ENCODE measurements at places on chromosomes 7 and 10. TPM values are rescaled to one million over a fixed set of nuclear protein-coding genes. Genes with fewer than 3 reads are reported as not detected.

The SPDYE11 gene
- not detected for total RNA-seq

The ATOH7 gene
- 0.25 TPM for total RNA-seq

The COA1 gene
- 19.2 TPM for total RNA-seq

The WDFY4 gene
- 2.5 TPM for total RNA-seq

The CD36 gene
- 54.1 TPM for total RNA-seq

The TMEM213 gene
- total RNA-seq, result not detected

Data from right lobe of liver (tissue), 6 donors.